ENCODE measurements at places on chromosomes 2 and 18. TPM values are rescaled to one million over a fixed set of nuclear protein-coding genes. Genes with fewer than 3 reads are reported as not detected.

SFT2D3 gene
- 3.6 TPM for total RNA-seq

MOGAT1 gene
- not detected for total RNA-seq

ARHGAP25 gene
- total RNA-seq: 87.7 TPM

KCNE4 gene
- total RNA-seq: not detected

DNA sequence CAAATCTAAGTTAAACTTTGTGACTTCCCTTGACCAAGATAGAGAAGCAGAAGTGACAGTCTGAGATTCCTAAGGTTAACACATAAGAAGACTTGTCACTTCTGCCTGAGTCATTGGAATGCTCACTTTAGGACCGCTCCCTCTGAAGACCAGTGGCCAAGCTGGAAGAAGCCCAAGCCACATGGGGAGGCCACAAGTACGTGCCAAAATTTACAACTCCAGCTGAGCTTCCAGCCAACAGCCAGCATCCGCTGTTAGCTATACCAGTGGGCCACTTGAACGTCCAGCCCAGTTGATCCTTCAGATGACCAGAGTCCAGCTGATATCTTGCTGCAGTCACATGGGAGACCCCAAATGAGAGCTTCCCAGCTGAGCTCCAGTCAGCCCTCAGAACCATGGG lies 18.1 kb upstream of the ANTXR1 start:
- no peak for DNase-seq

GRCh38 chr2:27799646-27800010 lies 28.1 kb downstream of the MRPL33 start:
- no peak for DNase-seq

DNA sequence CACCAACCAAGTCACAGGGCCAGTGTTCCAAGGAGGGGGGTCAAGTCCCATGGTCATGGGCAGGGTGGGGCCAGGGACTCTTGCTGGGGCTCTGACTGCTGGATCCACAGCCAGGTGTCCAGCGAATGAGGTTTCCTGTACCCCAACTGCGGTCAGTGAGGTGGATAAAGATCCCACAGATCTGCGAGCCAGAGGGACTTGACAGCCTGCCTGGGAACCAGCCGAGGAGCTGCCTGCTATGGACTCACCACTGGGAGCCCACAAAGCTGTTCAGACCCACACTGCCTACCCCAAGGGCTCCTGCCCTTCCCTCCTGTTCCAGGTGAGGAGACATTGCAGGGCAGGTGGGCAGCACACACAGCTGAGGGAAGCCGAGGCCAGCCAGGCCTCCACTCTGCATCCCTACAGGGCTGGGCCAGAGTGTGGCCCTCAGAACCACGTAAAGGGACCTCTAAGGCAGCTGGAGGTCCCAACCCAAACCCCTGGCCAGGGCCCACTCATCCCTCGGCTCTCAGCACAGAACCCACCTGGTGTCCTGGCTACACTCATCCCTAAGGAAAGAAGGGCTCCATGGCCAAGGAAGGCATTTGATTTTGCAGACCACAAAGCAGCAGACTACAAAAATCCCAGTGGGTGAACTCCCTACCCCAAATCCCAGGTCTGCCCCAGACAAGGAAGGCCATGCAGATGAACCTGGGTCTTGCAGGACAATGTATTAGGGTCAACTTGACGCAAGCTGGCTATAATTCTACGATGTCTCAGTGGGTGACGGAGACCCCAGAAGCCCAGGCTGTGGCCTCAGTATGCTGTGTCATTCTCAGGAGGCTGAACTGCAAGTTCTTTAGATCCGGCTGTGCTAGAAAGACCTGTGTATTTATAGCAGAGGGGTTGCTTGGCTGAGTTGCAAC lies 209.2 kb downstream of the MGAT5 start:
- no peak for DNase-seq

- no peak for DNase-seq
These were observed 261.3 kb downstream of the TNS1 start for GRCh38 chr2:217741381-217741955.

DNA sequence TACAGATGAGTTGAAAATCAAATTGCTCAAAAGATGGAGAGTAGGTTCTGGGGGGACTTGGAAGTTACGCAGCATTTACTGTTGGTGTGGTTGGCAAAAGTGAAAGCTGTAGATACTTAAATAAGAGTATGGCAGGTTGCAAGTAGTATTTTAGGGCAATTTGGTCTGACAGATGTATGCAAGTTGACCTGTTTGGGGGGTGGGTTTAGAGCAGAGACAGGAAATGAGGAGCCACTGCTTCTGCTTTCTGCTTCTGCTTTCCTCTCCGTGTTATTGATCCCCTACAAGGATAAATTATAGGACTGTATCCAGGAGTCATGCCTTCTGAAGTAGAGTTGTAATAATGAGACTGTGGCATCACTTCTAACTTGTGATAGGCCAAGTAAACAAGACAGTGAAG lies 71.2 kb downstream of the EPAS1 start:
- no peak for DNase-seq

GRCh38 chr2:17355608-17356329 lies 162.5 kb downstream of the RAD51AP2 start:
- DNase-seq: no peak

DNA sequence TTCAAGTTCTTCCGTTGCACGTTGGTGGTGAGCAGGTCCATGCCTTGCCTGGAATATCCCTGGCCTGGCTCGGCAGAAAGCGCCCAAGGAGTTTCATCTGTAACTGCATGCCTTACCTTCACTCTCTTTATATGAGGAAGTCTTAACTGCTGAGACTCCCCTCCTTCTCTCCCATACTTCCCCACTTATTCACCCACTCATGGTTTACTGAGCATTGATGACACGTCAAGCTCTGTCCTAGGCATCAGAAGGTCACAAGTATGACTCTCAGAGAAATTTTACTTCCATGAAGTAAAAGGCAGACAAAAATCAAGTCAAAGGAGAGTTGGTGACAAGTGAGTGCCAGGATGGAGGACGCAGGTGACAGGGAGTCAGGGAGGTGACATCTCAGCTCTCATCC lies 68.2 kb downstream of the TBC1D8 start:
- no peak for DNase-seq

- DNase-seq: no peak
These were observed 34.6 kb upstream of the TBR1 start for GRCh38 chr2:161381546-161381945.

DNA sequence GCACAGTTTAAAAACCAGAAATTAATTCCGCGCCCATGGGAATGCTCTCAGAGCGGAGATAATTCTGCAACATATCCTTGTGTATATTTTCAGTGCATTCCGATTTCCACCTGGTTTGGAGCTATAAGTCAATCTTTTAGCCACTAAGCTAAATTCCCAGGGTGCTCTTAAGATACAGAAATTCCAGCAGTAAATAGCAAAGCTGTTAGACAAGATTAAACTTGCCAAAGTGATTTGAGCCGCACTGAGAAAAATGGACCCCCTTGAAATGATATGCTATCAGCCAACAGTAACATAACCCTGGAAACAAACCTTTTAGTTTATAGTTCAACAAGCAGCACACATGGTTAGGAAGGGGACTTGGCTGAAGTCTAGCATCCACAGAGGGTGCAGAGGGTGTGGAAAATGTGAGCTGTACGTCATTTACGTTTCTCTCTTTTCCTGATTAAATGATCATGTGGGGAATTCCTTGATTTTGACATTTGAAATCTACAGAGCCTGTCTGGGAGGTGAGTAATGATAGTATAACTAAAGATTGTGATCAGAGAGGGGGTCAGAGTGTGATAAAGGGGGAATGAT lies 99.8 kb upstream of the COPS8 start:
- no peak for DNase-seq

DNA sequence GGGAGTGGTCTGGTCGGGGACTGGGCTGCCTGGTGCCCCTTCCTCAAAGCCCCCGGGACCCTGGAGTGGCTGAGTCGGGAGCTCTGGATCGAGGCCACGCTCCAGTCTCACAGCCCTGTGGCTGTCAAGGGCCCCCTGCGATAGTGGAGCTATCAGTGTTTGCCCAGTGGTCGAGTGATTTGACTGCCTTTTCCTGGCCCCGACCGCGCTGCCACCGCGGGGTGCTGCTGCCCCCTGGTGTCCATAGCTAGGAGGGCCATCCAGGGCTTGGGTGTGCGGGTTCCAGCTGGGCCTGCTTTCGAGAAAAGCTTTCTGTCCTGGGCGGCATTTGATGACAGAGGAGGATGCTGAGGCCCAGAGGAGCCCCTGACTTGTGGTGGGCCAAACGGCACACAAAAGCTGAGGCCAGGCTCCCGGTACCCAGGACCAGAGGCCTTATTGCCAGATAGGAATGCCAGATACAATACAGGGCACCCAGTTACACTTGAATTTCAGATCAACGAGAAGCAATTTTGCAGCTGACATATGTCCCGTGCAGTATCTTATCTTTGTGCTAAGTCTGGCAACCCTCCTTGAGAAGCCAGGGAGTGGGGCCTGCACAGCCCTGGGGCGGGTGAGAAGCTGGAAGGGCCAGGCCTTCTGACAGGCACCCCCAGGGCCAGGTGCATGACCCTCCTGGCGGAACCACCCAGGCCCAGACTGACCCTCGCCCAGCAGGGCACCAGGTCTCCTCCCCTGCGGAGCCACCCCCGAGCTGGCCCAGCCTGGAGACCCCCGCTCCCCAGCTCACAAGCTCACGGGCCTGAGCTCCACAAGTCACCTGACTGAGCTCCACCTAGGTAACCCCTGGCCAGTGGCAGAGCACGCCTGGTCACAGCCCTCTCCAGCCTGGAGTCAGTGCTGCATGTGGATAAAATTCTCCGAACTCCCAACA lies 13.0 kb downstream of the ODC1 start:
- DNase-seq: peak; percentile 80

- no peak for DNase-seq
These were observed 84.2 kb upstream of the GPC1 start for GRCh38 chr2:240351088-240351741.

- DNase-seq: no peak
These were observed 282.7 kb downstream of the ALK start for GRCh38 chr2:29638641-29639040.

All from activated CD4-positive, alpha-beta memory T cell treated with anti-CD3 and anti-CD28 coated beads for 36 hours (primary cell).